NCI-H524 treated with DMSO at 0.1 percent for 48 hours (cell line): ENCODE measurements at places on chromosomes 2 and 18.
A peak's percentile ranks its signal among the peaks of the same experiment; 100 is the strongest.

DNA sequence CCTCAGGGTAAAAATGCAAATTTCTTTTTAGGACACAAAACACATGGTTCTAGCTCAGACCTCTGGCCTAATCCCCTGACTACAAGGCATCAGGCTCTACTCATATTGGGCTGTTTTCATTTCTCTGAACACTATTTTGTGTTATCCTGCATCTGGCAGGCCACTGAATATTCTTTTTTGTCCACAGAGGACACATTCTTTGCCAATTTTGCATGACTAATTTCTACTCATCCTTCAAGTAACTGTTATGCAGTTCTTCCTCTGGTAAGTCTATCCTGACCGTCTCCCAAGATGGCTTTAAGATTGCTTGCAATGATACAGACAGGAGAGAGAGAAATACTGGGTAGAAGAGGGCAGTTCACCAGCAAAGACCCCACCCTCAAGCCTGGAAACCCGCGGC is 107.6 kb upstream of the RGPD4 start:
- no peak for DNase-seq

- peak; percentile 84 for DNase-seq
These were observed 68.5 kb downstream of the AGPS start for GRCh38 chr2:177460973-177461585.

DNA sequence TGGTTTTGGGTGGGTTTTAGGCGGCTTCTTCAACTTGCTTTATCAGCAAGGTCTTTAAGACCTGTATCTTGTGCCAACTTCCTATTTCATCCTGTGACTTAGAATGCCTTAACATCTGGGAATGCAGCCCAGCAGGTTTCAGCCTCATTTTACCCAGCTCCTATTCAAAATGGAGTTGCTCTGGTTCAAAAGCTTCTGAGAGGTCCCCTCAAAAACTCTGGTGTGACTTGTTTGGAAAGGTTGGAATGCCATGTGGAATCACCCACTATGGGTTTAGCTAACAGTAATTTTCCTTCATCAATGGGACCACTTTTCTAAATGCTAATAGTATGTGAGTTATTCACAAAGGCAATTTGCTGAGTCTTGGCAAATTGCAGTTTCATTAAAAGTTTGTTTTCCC is 509.4 kb upstream of the SMIM21 start:
- DNase-seq, result no peak

GRCh38 chr18:35110554-35111485 is 69.6 kb downstream of the MAPRE2 start:
- DNase-seq, result no peak

DNA sequence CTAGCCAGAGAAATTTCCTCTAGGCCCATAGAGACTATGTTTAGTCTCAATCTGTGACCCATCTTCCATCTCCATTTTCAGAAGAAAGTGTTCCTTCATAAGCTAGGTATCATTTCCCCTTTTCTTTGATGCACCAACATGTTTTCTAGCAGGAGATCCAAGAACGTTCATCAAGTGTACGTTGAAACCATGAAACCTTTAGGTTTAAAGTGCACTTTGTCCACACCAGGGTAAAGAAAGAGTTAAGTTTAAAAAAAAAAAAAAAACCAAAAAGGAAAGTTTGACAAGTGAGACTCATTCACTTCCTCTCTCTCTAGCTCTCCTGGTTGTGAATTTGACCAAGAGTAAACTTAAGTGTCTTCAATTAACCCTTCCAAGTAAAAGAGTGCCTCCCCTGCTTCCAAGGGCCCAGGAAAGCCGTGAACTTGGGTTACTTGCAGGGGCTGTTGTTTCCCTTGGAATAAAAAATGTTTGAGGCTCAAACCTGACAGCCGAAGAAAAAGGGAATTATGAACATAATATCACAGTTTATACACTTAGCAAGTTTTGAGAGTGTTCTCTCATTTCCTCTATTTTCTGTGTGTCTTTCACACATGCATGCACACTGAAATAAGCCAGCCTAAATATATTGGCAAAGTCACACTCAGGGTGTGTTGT is 56.7 kb downstream of the LBH start:
- no peak for DNase-seq

DNA sequence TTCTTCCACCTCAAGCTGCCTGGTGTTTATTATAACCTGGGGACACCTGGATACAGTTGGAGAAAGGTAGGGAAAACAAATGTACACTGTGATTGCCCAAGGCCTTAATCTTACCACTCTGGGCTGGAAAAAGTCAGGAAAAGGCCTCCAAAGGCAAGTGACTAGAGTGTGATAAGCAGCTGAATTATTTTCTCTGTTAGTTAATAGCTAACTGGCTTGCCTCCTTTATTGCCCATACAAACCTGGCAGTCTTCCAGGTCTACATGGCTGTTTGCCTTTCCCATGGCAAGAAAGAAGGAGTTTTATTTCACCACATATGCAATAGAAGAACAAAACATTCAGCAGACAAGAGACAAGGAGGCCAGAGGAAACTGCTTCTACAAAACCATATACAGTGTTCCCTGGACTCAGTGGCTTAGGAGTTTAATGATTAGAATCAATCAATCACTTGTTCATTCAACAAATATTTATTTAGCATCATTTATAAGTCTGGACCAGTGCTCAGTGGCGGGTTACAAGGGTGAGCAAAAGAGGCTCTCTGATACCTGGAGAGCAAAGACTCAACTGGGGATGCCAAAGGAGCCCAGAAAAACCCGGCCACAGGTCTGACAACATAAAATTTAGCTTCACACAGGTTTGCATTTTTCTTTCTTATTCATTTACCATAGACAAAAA is 27.5 kb upstream of the SUCLG1 start:
- no peak for DNase-seq
